Transverse colon (tissue), 4 donors: ENCODE measurements at places on chromosomes 16 and 17. TPM values are rescaled to one million over a fixed set of nuclear protein-coding genes. Genes with fewer than 3 reads are reported as not detected.
A peak's percentile ranks its signal among the peaks of the same experiment; 100 is the strongest.

Gene SLC2A4
- 35.5 TPM for total RNA-seq

- no peak overlapping the region for H3K4me3 ChIP-seq
- no peak for DNase-seq
- no peak overlapping the region for H3K27ac ChIP-seq
- H3K36me3 ChIP-seq = no peaks in the 10 kb centered on the region
- no peaks in the 10 kb centered on the region for H3K4me1 ChIP-seq
These were observed 30.2 kb downstream of the OR1D5 start for GRCh38 chr17:3033248-3033640.

GRCh38 chr16:70568601-70569237, 45.1 kb downstream of the SF3B3 start:
- H3K4me1 ChIP-seq = peaks cover 3% of the 10 kb centered on the region
- no peak overlapping the region for H3K4me3 ChIP-seq
- peaks cover 6% of the 10 kb centered on the region for H3K36me3 ChIP-seq
- no peaks in the 10 kb centered on the region for H3K27me3 ChIP-seq
- no peak for DNase-seq

Gene DNAI2
- not detected for total RNA-seq

- no peak for DNase-seq
- H3K27ac ChIP-seq = peak overlapping the region; percentile 87
- peaks cover 29% of the 10 kb centered on the region for H3K4me1 ChIP-seq
- H3K36me3 ChIP-seq = no peaks in the 10 kb centered on the region
- H3K27me3 ChIP-seq = no peaks in the 10 kb centered on the region
These were observed 10.4 kb downstream of the GPRC5C start for GRCh38 chr17:74442291-74442669.

Gene PLA2G10
- total RNA-seq = 4.0 TPM

- no peak for DNase-seq
- no peaks in the 10 kb centered on the region for H3K4me1 ChIP-seq
- H3K4me3 ChIP-seq = no peak overlapping the region
- peaks cover 2% of the 10 kb centered on the region for H3K27me3 ChIP-seq
- H3K36me3 ChIP-seq = no peaks in the 10 kb centered on the region
These were observed 59.5 kb upstream of the IRX3 start for GRCh38 chr16:54346041-54346440.

- no peak overlapping the region for H3K27ac ChIP-seq
- no peaks in the 10 kb centered on the region for H3K27me3 ChIP-seq
- DNase-seq = no peak
- no peak overlapping the region for H3K4me3 ChIP-seq
These were observed 12.2 kb downstream of the C16orf95 start for GRCh38 chr16:87304951-87305350.
